Retina (tissue), 1 donor: ENCODE measurements at places on chromosomes 4 and X.

GRCh38 chrX:2829469-2830246 lies 928 bp downstream of the GYG2 start:
- no peak for DNase-seq

DNA sequence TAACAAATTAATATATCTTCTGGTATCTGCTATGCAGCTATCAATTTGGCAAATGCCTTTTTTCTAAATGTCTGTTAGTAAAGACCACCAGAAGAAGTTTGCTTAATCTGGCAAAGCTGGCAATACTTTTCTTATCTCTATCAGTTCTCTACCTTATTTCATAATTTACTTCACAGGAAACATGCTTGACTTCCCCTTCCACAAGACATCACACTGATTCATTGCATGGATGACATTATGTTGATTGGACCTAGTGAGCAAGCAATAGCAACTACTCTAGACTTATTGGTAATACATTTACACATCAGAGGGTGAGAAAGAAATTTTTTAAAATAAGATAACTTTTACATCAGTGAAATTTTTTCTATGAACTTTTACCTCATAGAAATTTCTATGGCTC lies 66.0 kb upstream of the RLIM start:
- DNase-seq: no peak

- DNase-seq: no peak
Observed at GRCh38 chr4:9758641-9759317, 22.7 kb upstream of the DRD5 start.

DNA sequence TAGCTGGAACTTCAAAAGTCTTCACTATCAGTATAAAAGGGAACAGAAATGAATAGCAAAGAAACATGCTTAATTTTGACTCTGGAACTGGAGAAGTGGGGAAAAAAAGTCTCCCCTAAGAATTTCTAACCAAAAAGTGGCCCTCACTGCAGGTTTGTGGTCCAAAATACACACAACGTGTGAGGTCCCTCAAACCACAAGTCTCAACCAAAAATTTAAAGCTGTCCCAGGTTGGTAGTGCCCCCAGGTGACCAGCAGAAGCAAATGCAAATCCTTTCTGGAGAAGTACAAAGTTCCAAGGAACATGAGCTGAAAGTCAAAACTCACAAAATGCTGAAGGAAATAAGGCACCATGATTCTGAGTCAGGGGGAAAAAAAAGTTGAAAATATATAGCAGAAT lies 23.6 kb upstream of the VAMP7 start:
- DNase-seq: no peak

DNA sequence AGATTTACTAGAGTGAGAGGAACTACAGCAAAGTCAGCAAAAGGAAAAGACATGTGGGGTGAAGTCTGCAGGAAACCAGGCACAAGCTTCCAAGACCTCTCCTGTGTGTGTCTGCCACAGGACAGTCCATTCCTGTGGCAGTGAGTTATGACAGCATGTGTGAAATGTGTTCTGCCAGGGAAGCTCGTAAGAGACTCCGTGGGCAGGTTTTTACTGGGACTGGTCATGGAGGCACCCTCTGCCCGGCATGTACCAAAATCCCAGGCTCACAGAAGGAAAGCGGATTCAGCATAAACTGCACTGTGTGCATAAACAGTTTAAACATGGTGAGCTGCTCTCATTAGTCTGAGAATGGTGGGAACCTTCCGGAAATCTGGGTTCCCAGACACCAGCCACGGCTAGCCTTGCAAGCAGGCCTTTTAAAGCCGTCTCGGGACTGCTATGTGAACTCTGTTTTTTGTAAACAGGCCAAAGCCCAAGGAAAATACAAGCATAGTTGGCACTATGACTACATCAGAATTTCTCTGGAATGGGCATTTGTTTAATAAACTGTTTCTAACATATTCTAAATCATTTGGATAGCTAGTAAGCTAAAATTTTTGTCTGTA lies 288.5 kb downstream of the TENM3 start:
- no peak for DNase-seq

DNA sequence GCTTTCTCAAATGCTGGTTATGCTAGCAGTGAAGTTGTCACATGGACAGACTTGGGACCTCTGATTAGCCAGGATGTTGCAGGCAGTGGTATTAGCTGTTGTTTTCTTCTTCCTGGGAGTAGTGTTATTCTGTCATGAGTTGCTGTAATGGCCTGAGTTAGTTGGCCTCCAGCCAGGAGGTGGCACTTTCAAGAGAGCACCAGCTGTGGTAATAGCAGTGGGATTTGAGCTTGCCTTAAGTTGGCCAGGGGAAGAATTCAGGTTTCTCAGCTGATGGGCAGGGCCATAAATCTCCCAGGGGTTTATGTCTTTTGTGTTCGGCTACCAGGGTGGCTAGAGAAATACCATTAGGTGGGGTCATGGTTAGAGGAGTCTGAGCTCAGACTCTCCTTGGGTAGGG lies 132.6 kb downstream of the GLUD2 start:
- DNase-seq: no peak

DNA sequence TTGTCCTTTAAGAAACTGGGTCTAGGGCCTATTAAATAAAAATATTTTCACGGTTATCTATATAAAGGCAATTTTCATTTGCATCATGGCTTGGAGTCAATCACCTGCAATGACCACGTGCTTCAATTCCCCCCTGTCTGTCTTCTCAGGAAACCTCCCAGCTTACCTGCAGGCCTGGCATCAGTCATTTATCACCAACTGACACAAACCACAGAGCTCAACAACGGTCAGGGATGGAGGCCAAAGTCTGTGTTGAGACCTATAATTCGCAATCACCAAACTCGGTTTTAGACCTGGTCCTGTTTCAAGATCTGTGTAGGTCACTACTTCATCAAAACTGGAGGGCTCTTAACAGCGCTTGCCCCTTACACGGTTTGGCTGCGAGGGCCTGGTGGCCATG lies 1.9 kb downstream of the SLC9A7 start:
- DNase-seq: no peak

GRCh38 chrX:136646602-136647239 lies 1.2 kb upstream of the CD40LG start:
- no peak for DNase-seq

- DNase-seq: no peak
Observed at GRCh38 chr4:4437798-4438470, 51.0 kb downstream of the NSG1 start.

GRCh38 chr4:54971474-54971950 lies 153.9 kb downstream of the KDR start:
- DNase-seq: peak; percentile 70

- DNase-seq: no peak
Observed at GRCh38 chr4:142615324-142615665, 230.8 kb downstream of the INPP4B start.

DNA sequence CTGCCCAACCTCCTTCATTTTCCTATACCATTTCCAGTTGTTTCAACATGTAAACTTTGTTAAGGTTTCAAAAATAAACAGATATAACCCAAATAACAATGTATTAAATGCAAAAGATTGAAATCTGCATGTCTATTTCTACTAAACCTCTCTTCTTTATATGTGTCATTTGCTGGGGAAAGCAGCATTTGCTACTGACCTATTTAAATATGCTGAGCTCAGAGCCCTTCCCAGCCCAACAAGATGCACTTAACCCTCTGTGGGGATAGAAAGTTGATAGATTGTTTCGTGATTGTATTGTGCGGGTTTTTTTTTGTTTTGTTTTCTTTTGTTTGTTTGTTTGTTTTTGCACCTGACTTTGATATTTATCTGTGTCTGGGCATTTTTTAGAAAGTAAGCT lies 139.5 kb downstream of the UCHL1 start:
- no peak for DNase-seq

- DNase-seq: no peak
Observed at GRCh38 chr4:42767669-42768068, 110.8 kb upstream of the ATP8A1 start.

DNA sequence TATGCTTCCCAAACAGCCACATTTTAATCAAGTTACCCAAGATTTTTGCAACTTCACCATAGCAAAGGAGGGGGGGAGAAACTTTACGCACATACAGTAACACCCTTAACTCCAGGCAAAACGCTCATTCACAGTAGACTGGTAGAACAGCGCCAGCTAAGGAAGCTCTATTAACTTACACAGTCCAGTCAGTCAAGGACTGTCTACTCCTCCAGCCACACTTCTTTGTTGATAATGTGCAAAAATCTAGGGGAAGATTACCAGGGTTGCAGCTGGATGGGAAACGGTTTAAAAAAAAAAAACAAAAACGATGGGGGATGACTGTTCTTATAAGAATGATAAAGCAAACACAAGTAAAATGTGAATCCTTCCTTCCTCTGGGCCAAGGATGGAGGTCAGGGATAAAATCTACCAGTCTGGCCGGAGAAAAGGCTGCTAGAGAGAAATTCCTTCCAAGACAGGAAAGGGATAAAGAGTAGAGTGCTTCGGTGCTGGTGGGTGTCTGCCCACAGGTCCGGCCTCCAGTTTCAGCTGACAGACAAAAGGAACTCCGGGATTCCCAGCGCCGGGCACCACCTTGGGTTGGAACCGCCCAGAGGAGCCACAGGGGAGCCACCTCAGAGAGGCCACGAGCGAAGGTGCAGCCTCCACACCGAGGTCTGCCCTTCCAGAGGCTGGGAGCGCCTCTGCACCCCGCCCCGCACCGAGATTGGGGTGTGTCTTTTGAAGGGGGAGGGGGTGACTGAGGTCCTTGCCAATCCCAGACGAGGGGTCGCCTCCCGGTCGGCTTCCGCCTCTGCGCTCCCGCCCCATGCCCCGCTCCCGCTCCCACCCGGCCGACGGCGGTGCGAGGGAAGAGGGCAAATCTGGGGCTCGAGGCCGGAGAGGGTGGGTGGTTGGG lies 811 bp downstream of the ANKRD50 start:
- no peak for DNase-seq

DNA sequence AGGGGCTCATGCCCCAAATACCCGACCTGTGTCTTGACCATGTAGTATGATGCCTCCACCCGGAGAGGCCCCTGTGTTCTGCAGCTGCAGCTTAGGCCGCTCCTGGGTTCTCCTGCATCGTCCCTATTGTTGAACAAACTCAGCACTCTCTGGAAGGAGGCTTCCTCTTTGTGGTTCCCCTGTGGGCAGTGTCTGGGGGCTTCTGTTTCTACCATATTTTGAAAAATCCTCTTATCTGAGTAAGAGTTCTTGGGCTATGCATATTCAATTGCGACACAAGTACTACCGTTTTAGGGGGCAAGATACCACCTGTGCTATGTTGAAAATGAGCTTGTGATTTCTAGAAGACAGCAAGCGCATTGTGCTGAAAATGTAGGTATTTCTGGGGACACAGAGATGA lies 276.6 kb downstream of the DHRSX start:
- no peak for DNase-seq

DNA sequence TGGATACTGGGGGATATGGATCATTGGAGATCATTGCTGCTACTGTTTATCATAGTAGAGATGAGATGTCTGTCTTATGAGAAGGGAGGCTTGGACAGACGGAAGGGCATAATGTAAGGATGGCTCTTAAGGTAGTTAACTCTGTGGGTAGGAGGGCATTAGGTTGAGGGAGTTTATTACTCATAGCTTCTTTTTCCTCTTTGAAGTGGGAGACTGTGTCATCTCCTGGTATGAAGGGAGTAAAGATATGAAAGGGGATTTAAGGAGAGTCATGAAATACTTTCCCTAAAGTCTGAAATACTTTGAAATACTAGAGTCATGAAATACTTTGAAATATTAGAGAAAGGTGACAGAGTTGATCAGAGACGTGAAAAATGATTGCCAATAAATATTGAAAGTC lies 255.5 kb upstream of the PITX2 start:
- DNase-seq: no peak

GRCh38 chr4:156102411-156102810 lies 148.7 kb upstream of the CTSO start:
- no peak for DNase-seq

DNA sequence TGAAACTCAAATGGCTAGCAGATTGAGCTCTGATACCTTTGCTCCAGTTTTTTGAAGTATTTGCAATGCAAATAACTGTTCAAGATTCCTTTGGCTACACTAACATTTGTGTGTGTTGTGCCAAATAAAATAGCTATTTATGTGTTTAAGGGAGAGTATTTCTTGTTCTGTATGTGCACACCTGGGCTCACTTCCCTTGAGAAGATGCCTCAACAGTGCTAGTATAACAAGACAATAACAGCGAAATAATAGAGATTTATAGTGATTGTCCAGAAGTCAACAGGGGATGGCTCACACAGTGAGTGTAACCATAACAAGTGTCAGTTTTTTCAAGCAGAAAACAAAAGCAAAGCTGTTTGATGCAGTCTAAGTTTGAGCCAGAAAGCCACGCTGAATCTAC lies 460.5 kb downstream of the CENPC start:
- no peak for DNase-seq

GRCh38 chr4:185587427-185588161 lies 52.3 kb upstream of the PDLIM3 start:
- peak; percentile 53 for DNase-seq

GRCh38 chrX:11787564-11787963 lies 29.5 kb downstream of the MSL3 start:
- DNase-seq: peak; percentile 49

- no peak for DNase-seq
Observed at GRCh38 chr4:6248394-6248793, 21.3 kb upstream of the WFS1 start.

GRCh38 chrX:105822138-105823091 lies at the start of gene NRK:
NRK (plus strand) TSS chrX:105822539; CDS start chrX:105822846, 307 bp downstream.
- DNase-seq: peak; percentile 67

GRCh38 chr4:2948895-2949781 lies 14.1 kb downstream of the NOP14 start:
- DNase-seq: no peak

GRCh38 chrX:43968359-43968781 lies 4.8 kb downstream of the NDP start:
- DNase-seq: no peak

GRCh38 chr4:77921701-77922100 lies 59.1 kb downstream of the MRPL1 start:
- no peak for DNase-seq

GRCh38 chrX:150544222-150544787 lies 24.1 kb upstream of the MTM1 start:
- no peak for DNase-seq

- DNase-seq: peak; percentile 97
Observed at GRCh38 chr4:153249199-153250041, 45.2 kb downstream of the TRIM2 start.

- DNase-seq: no peak
Observed at GRCh38 chr4:31085689-31086088, 365.5 kb downstream of the PCDH7 start.

GRCh38 chrX:129777218-129778030 lies 2.3 kb upstream of the SASH3 start:
- DNase-seq: no peak

- peak; percentile 22 for DNase-seq
Observed at GRCh38 chr4:2292646-2293108, 30.8 kb upstream of the MXD4 start.

GRCh38 chr4:56656346-56656643 lies 24.8 kb downstream of the HOPX start:
- no peak for DNase-seq
